ENCODE measurements at places on chromosomes 5 and 9. TPM values are rescaled to one million over a fixed set of nuclear protein-coding genes. Genes with fewer than 3 reads are reported as not detected.

WDR38 gene
- polyA plus RNA-seq: not detected

SPZ1 gene
- polyA plus RNA-seq: not detected

SYK gene
- 32.8 TPM for polyA plus RNA-seq

STK32A gene
- 25.9 TPM for polyA plus RNA-seq

PCDHA10 gene
- polyA plus RNA-seq: 2.1 TPM
